ENCODE measurements at places on chromosomes 12 and 14. TPM values are rescaled to one million over a fixed set of nuclear protein-coding genes. Genes with fewer than 3 reads are reported as not detected.
A peak's percentile ranks its signal among the peaks of the same experiment; 100 is the strongest.

GRCh38 chr12:50533971-50534370 lies 29.2 kb downstream of the DIP2B start:
- DNase-seq: no peak

DNA sequence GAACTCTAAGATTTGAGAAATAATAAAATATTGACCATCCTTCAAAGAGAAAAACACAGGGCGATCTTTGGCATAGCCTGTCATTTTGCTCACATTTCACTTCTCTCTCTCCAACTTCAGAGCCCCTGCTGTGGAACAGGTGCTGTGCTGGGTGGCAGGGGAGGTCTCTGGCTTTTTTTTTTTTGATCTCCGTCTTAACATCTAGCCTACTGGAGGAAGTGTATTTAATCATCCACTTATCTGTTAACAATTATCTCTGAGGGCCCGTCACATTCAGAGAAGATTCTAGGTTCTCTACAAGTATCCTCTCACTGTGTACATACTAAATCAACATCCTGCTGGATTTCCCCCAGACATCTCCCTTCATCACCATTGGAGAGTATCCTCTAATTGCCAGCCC lies 34.1 kb downstream of the CHST11 start:
- no peak for DNase-seq

- DNase-seq: no peak
These were observed 10.4 kb upstream of the SLC6A12 start for GRCh38 chr12:224330-224729.

- DNase-seq: no peak
These were observed at the start of gene LRRC9 for GRCh38 chr14:59919570-59920377. Gene LRRC9, plus strand, starts transcription at chr14:59920144.

Gene EXD2
- total RNA-seq: 17.1 TPM

DNA sequence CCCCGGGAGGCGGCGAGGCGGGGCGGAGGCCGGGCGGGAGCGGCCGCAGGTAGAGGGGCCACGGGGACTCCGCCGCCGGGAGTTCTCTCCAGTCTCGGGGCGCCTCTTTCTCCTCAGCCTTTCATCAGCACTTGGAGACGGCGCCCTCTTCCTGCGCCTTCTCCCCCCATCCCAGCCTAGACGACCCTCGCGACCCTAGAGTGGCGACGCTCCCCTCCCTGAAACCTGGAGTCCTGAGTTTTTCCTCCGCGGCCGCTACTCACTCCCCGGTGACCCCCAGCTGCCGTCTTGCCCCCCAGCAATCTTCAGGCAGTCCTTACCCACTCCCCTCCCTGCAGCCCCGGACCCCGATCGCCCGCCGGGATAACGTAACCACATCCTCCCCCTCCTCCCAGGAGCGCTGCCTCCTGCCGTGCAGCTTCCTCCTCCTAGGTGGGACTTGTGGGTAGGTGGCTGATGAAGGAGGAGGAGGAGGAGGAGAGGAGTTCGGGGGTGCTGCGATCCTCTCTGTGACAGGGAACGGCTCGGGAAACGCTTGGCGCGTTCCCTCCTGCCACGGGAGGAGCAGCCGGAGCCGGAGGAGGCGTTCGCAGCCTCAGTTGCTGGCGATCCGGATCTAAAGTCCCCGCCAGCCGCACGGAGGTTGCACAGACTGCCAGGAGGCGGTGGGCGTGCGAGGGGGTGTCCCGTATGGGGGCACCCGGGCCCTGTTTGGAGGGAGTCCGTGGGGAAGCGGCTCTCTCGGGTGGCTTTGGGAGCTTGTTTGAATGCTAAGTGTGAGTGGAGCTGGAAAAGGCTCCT lies 891 bp downstream of the PLEKHA5 start:
- peak; percentile 24 for DNase-seq

GRCh38 chr12:92654929-92655328 lies 47.9 kb upstream of the PLEKHG7 start:
- DNase-seq: no peak

Gene AQP2
- not detected for total RNA-seq

DNA sequence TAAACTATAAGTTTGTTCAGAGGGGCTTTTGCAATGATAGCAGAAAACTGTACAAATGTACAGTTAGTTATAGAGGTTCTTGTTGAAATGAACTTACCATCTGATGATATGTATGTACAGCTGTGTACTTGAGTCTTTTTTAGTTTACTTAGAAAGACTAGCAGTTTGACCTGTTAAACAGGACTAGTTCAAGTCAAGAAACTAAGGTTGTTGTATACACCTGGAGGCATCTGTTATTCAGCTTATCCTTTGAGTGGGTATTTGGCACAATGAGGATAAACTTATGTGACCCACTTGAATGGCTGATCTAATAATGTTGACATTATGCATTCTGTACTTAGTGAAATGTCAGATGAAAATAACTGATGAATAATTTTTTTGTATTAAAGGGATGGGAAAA lies 13.4 kb downstream of the MTERF2 start:
- DNase-seq: no peak

DNA sequence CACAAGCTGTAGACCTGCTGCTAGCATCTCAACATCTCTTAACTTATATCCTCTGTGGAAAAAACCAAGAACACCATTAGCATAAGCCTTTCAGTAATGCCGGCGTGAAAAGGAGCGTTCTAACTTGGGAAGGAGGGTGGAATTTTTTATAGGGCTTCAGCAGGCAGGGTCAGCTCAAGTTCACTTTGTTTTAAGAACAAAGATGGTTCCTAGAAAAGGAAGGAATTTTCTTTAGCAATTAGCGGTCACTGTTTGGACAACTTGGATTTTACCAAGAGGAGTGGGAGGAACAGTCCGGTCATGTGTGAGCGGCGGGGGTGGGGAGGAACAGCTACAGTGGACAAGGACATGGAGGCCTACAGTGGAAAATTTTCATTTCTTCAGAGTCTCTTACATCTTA lies 35.9 kb downstream of the BBS10 start:
- no peak for DNase-seq

Gene KLRC2
- total RNA-seq: 1.6 TPM

Measured in breast epithelium (tissue), 4 donors.